ENCODE measurements at places on chromosomes 13 and 19.

- no peak for DNase-seq
These were observed 34.4 kb downstream of the MAP4K1 start for GRCh38 chr19:38583219-38583984.

DNA sequence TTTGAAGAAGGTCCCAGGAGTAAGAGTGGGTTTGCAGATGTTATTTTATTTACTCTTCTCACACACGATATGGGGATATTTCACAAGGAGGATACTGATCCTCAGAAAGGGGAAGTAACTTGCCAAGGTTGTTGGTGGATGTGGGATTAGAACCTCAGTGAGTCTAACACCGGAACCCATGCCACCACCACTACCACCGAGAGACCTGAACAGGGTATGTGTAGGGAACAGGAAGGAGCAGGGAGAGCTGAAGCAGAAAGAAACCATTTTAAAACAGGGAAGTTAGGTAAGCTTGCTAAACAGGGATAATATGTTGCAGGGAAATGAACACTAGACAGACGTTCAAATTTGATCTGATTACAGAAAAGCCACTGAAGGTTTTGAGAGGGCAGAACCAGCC is 11.6 kb upstream of the CEACAM3 start:
- DNase-seq, result peak; percentile 16

DNA sequence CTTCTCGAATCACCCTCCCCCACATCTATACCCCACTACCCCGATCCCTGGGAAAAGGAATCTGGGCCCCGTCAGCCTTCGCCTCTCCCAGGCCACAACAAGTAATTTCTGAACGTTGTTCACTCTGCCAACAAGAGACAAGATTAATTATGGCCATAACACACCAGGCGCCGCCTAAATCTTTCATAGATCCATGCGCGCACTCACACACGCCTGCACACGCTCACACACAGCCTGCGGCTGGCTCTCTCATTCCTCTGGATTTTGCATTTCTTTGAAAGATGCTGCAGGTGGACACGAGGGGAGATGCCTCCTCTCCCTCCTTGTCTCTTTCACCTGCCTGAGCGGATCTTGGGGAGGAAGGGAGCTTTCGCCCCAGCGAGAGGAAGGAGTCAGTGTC is 17.1 kb downstream of the ZNRF4 start:
- no peak for DNase-seq

GRCh38 chr13:77918391-77919245 is at the start of gene EDNRB:
EDNRB (minus strand) TSS chr13:77918831; CDS start chr13:77918573, 258 bp downstream.
- no peak for DNase-seq

DNA sequence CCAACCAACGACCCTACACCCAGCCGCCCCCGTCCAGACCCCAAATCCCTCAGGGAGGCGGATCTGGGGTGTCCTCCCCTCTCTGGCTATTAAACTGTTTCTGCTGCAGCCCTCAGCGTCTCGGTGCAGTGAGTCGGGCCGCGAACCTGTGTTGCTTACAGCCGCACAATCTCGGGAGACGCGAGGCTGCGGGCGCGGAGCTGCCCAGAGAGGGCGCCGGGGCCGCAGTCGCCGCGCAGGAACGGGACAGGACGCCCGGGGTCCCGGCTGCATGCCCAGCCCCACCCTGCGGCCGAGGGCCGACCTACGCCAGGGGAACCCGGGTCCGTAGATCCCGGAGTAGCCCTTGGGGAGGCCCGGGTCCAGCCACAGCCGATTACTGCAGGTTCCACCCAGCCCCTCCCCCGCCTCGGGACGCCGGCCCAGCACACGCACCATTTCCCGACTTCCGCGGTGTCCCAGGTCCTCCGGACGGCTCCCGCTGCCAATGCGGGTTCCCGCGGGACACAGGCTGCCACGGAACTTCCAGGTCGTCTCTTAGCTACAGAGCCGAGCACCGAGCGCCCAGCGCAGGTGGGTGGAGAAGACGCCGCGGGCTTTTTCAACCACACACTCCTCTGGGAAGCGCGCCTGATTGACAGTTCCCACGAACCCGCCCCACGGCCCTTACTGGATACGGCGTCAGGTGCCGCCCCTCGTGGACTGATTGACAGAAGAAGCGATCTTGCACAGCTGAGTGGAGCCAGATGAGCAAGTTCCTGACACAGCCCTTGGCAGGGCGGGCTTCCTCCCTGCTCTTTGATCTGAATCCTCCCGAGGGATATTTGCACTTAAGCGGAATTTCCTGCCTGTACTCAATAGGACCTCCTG is at the start of gene ZNF799:
ZNF799 (minus strand) TSS at position 639 of the 870 bp plus-strand sequence; CDS start at position 438, 201 bp downstream.
- peak; percentile 84 for DNase-seq

GRCh38 chr19:3204646-3205275 is 19.0 kb downstream of the NCLN start:
- no peak for DNase-seq

DNA sequence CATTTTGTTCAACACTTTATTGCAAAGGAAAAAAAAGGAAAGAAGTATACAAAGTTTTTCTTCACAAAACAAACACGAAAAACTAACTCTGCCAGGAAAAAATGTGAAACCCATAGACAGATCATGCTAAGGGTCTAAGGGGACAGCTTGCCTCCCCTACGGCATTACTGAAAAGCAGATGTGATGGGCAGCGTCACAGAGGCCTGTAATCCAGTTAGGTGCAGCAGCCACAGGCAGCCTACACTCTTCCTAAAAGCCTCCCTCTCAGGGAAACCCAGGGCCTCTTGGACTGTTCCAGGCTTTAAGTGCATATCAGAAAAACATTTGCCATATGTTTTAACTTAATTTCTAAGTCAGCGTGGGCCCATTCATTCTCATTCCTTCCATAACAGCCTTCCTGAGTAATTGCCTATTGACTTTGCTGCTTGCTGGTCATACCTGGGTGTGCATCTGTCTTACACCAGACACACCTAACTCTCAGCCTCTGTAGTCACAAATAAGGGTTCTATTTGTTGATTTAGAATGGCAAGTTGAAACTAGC is 135.7 kb upstream of the SERP2 start:
- no peak for DNase-seq

GRCh38 chr19:12720851-12721655 is 2.7 kb downstream of the TNPO2 start:
- DNase-seq, result no peak

DNA sequence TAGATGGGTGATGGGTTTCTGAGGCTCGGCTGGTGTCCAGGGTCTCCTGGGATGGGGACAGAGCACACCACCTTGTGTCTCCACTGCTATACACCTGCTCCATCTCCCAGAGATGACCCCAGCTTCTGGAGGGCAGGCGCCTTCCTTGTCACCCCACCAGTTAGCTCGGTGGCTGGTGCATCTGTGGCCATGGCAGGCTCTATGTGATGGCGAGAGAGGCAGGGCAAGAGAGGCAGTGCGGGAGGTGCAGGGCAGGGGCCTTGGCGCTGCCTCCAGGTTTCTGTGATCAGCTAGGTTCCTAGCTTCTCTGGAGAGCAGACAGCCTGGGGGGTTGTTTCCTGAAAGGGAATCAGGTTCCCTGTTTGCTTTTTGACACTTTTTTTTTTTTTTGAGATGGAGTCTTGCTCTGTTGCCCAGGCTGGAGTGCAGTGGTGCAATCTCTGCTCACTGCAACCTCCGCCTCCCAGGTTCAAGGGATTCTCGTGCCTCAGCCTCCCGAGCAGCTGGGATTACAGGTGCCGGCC is 69.0 kb upstream of the ZNF536 start:
- no peak for DNase-seq

- no peak for DNase-seq
These were observed 42.7 kb downstream of the PHF11 start for GRCh38 chr13:49538404-49538803.

DNA sequence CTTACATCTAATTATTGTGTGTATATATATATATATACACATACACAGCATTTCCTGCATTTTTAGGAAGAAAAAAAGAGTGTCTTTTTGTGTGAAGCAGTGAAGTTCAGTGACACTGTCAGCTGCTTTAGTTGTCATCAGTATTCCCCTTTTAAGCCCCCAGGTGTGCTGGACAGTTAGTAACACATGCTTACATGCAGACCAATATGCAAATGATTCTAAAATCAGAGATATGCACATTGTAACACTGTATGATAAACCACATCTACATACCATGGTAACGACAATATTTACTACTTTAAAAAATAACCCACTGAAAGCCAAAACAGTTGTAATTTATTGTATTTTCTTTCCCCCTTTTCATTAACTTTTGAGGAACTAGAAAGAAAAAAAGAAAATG is 16.8 kb downstream of the LHFPL6 start:
- no peak for DNase-seq

DNA sequence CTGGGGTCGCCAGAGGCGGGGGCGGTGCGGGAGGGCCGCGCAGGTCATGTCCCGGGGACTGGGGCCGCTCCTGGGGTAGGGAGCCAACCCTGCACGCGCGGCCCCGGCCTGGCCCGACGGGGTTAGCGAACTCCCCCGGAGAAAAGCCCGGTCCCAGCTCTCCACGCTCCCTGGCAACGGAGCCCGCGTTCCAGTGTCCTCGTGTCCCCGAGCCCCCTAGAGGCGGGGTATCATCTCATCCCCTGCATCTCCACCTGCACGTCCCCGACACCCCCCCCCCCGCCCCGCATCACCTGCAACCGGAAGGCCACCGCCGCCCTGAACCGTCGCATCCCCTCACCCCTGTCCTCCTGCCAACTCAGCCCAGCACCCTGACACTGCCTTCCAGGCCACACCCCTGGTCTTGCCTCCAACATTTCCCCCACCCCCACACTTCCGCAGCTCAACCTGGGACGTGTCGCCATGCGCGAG is 2.7 kb downstream of the WDR88 start:
- DNase-seq, result peak; percentile 56

- no peak for DNase-seq
These were observed 32.2 kb upstream of the ARGLU1 start for GRCh38 chr13:106599875-106600797.

- DNase-seq, result no peak
These were observed 685 bp downstream of the VWA8 start for GRCh38 chr13:41960211-41960636.

DNA sequence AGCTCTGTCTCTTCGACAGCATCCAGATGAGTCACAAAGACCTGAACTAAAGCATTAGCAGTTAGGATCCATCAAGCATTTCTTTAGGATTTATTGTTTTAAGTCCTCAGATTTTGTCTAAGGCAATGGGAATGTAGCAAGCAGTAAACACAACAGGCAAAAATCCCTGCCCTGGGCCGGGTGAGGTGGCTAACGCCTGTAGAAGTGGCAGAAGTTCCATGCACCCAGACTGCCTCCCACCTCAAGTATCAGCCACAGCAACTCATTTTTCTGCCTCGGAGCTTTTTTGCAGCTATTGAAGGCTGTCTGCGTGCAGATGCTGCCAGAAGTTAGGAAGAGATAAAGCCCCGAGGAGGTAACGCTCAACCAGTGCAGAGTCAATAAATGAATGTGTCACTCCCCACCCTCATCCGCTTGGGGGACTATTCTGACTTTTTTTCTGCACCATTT is 47.1 kb upstream of the MRI1 start:
- DNase-seq, result no peak

- no peak for DNase-seq
These were observed 89.0 kb upstream of the SLC7A1 start for GRCh38 chr13:29684441-29684840.

GRCh38 chr13:109687559-109688448 is 98.6 kb downstream of the IRS2 start:
- DNase-seq, result no peak

Measured in CD4-positive, alpha-beta T cell treated with Interleukin-1 beta for 1 hour (primary cell).